ENCODE measurements at places on chromosomes 7 and 10. TPM values are rescaled to one million over a fixed set of nuclear protein-coding genes. Genes with fewer than 3 reads are reported as not detected.

The AOAH gene
- total RNA-seq, result 12.4 TPM

The GLI3 gene
- total RNA-seq, result 15.9 TPM

The ZNF727 gene
- 4.3 TPM for total RNA-seq

The CALML5 gene
- not detected for total RNA-seq

The MOGAT3 gene
- not detected for total RNA-seq

The INTS1 gene
- total RNA-seq, result 39.4 TPM

The TAS2R41 gene
- not detected for total RNA-seq

The BLNK gene
- total RNA-seq, result 4.3 TPM

The SYT15B gene
- 9.3 TPM for total RNA-seq

The HNRNPA2B1 gene
- 296 TPM for total RNA-seq

The IKZF1 gene
- total RNA-seq, result 20.0 TPM

The KIAA1217 gene
- 23.8 TPM for total RNA-seq

The OPN1SW gene
- not detected for total RNA-seq

The AMZ1 gene
- total RNA-seq, result 0.19 TPM

The SLC26A5 gene
- total RNA-seq, result not detected

The NUTM2B gene
- total RNA-seq, result 0.32 TPM

The LRRN3 gene
- 2.7 TPM for total RNA-seq

The AEBP1 gene
- 134 TPM for total RNA-seq

The ECHDC3 gene
- total RNA-seq, result 138 TPM

The NRAP gene
- not detected for total RNA-seq

The CPEB3 gene
- total RNA-seq, result 6.3 TPM

The OR2A12 gene
- not detected for total RNA-seq

The TMEM225B gene
- total RNA-seq, result 0.84 TPM

The CALCR gene
- total RNA-seq, result 0.24 TPM

The TSPAN12 gene
- 6.5 TPM for total RNA-seq

The COMMD3 gene
- 17.8 TPM for total RNA-seq

The LRRC72 gene
- total RNA-seq, result not detected

The MYH16 gene
- not detected for total RNA-seq

The LUC7L2 gene
- 46.6 TPM for total RNA-seq

The PLXDC2 gene
- total RNA-seq, result 59.9 TPM

The DRGX gene
- not detected for total RNA-seq

The AKR1C8 gene
- not detected for total RNA-seq

The SPDYE8 gene
- not detected for total RNA-seq

The ANKRD30A gene
- 0.65 TPM for total RNA-seq

The GDF2 gene
- total RNA-seq, result not detected

The EDRF1 gene
- total RNA-seq, result 10.9 TPM

The PDZD7 gene
- 3.3 TPM for total RNA-seq

The CWF19L1 gene
- 14.4 TPM for total RNA-seq

Data from omental fat pad (tissue), 4 donors.